ENCODE measurements at places on chromosomes 3 and 15.

DNA sequence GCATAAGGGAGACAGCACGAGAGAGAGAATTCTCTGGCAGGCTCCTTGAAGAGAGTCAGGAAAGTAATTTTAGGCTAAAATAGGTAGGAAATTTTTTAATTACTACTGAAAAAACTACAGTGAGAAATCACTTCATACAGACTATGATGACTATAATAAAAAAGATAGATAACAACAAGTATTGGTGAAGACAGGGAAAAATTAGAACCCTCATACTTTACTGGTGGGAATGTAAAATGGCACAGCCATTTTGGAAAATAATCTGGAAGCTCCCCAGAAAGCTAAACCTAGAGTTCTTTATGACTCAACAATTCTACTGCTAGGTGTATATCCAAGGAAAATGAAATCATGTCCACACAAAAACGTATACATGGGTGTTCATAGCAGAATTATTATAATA, 2.1 kb upstream of the HDC start:
- no peak for DNase-seq

- peak; percentile 49 for DNase-seq
These were observed 134.6 kb downstream of the CMSS1 start for GRCh38 chr3:99952306-99952705.

DNA sequence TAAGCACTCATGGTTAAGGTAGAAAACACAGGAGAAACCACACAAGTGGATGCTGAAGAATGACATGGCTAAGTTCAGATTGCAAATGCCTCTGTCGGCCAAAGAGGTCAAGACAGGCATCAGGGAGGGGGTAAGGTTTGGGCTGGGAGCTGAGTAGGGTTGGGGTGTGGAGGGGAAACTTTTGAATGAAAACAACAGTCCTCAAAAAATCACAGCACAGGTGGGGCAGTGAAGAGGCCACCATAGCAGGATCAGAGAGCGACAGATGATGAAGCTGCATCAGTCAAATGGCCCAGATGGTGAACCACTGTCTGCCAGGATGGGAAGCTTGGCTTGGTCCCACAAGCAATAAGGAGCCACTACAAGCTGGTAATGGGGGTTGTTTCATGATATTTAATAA, 74.9 kb downstream of the ADCY5 start:
- no peak for DNase-seq

DNA sequence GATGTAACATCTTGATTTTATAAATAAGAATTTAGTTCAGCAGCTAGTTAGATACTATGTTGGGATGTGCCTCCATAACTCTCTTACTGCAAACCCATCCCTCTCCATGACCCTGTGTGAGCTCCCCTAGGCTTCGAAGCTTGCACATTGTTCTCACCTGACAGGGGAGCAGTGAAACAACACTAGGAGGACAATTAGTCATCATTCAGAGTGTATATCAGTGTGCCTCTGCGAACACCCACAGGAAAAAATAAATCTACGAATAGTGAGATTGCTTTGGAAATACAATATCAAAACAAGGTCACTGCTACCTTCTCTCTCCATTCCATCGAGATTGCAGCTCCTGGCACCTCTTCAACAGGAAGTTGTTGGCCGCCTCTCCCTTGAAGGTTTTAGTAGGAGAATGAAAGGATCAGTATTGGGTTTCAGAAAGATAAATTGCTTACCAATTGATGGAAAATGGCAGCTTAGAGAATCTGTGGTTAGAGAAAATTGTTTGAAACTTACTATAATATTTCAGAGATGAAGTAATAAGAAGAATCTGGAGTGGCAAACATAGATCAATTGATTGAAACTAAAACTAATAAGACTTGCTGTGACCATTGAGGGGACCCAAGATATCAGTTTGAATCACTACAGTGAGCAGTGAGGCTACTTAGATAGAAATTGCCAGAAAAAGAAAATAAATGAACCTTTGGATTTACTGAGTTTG, 103.2 kb downstream of the CHL1 start:
- no peak for DNase-seq

DNA sequence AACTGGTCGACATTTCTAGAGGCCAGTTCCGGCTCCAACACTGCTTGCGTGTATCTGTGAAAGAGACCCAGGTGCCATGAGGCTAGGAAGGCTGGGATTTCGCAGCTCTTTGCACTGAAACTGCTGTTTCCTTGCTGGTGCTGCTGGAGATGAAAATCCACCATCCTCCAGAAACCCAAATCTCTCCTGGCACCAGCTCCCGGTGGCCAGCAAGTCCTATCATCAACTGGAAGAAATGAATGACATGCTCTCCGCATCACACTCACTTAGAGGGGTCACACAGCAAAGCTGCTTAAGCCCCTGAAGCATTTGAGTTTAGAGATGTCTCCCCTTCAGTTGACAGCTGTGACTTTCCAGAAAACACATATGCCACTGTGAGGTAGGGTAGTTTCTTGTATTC, 471.8 kb upstream of the PROK2 start:
- DNase-seq = no peak

DNA sequence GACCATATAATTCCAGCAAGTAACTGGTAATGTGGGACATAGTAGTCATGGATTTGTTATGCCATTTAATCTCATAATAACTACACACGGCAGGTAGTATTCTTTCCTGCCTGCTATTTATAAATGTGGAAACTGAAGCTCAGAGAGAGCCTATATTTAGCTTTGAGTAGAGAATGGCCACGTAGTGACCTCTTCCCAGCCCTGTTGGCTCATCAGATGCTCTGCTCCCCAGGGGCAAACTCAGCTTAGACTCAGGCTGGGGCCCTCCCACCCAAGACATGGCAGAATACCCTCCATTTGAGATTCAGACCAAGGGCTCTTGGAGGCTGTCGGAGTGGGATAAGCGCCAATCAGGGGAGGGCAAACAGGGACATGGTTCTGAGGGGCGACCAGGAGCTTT, 17.3 kb upstream of the HDAC11 start:
- DNase-seq = no peak
